ENCODE measurements at places on chromosomes 6 and 20.

DNA sequence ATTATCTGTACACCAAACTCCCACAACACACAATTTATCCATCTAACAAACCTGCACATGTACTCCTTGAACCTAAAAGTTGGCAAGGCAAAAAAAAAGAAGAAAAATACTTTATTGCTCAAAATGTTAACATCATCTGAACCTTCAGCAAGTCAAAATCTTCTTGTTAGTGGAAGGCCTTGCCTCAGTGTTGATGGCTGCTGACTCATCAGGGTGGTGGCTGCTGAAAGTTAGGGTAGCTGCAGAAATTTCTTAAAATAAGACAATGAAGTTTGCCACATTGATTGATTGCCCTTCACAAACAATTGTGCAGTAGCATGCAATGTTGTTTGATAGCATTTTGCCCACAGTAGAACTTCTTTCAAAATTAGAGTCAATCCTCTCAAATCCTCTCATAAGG, 2.7 kb upstream of the WFDC11 start:
- no peak for DNase-seq

GRCh38 chr6:151412909-151413308, 21.6 kb upstream of the ZBTB2 start:
- DNase-seq: no peak

- no peak for DNase-seq
Observed at GRCh38 chr6:71489736-71490135, 201.1 kb downstream of the OGFRL1 start.

- no peak for DNase-seq
Observed at GRCh38 chr6:144023216-144023615, 15.2 kb upstream of the PLAGL1 start.

DNA sequence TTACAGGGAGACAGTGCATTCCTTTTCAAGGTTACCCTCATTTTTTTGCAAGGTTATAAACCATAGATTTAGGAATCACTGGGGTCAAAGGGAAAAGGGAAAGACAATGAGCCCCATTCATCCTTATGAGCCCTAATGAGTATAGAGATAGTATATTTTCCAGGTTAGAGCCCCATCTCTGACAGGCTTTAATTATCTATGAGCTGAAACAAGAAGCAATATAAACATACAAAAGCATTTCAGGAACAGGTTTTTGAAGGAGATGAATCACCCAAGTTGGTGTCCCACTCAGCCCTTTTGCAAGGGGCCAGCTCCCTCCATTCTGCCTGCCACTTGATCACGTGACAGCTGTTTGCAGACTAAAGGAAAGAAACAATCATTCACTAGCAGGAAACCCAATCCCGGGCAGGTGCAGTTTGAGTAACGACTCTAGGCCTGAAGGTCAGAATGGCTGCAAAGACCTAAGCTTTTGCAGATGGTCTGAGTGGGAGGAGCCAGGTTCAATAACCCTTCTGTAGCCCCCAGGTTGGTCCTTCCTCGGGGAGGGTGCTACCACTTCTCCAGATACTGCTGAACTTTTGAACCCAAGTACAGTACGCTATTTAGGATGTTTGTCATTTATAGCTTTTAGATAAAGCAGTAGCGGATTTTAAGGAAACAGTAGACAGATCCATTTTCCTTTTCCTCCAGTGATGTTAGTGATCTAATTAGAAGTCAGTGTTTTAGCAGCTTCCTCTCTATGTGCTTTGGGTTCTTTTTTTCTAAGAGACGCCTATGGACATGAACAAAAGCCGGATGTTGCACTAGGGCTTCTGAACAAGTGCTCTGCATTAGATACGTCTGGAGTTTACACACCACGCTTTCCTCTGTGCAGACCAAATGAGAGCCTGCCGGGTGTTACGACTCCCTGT, 253.2 kb downstream of the SOX4 start:
- DNase-seq: no peak

- DNase-seq: no peak
Observed at GRCh38 chr20:38762174-38762573, 13.9 kb downstream of the ACTR5 start.

GRCh38 chr20:12984863-12985262, 23.9 kb upstream of the SPTLC3 start:
- DNase-seq: no peak

GRCh38 chr6:83019741-83020140, 45.9 kb downstream of the UBE3D start:
- DNase-seq: no peak

GRCh38 chr6:43758617-43759050, 11.4 kb upstream of the VEGFA start:
- no peak for DNase-seq

DNA sequence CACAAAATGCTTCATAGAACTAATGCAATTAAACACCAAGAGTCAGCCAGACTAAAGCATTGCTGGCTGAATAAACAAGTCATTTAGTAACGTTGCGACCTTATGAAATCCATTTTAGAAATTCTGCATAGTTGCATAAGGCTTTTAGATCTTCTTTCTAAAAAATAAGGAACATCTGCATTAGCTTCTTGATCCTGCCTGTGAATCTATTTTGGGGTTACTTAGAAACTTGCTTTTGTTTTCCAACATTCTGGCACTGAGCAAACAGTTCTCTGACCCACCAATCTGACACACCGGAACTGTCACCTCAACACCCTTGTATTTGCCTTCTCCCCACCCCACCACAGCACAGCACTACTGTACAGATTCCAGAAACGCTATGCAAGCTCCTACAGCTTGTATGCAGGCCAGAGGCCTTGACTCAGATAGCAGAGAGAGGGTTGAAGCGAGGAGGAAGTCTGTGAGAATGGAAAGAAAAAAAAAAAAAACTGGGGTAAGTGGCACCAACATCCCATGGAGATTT, 55.0 kb downstream of the KIF13A start:
- DNase-seq: no peak

GRCh38 chr6:163355426-163355991, 59.0 kb upstream of the QKI start:
- no peak for DNase-seq

DNA sequence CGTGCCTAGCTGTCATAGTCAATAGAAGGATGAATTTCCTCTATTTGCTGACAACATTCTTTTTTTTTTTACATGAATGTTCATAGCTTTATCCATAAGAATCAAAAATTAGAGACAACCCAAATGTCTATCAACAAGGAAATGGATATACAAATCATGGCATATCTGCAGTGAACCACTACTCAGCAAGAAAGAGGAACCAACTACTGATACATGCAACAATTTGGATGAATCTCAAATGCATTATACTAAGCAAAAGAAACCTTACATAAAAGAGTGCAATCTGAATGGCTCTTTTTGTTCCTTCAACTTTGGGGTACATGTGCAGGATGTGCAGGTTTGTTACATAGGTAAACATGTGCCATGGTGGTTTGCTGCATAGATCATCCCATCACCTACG, 17.7 kb upstream of the MCM9 start:
- no peak for DNase-seq

DNA sequence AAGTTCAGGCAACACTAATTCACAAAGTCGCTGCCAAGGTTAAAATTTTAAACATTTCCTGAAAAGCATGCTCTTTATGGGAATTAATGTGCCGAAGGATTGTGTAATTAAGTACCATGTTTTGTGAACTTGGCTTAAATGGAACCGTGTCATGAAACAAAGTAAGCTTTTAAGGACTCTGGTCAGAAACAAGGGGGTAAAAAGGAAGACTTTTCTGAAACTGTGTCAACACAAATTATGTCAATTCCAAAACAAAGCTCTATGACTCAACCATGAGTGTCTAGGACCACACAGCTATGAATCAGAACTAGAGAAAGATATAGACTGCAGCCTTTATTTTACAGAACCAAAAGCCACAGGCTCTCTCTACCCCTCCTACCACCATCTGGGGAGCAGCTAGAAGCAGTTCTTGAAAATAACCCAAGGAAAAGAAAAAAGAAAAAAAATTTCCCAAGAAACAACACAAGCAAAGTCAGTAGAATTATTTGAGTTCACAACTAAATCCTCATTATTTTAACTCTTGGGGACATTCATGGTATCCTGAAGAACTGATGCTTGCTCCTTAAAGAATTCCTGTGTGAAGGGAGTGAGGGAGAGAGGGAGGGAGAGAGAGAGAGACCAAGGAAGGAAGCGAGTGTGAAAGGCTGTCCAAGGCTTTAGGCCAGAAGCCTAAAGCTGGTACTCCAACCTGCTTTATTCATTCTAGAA, 81.9 kb downstream of the ZMYND8 start:
- DNase-seq: no peak

GRCh38 chr6:32355018-32355417, 16.7 kb downstream of the TSBP1 start:
- no peak for DNase-seq

DNA sequence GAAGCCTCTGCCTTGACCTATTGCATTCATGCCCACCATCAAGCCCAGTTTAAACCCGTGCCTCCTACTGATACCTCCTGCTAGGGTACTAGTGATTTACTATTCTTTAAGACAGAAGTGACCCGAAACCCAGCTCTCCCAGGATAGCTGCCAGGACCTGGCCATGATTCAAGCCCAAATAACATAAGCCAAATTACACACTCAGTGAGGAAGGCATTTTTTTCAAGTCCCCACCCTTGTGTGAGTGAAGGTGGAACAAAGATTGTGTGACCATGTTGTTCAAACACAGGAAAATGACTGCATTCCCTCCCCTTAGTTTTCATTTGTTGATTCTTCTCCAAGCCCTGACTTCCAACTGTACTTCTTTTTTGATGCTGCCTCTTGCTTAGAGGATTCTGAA, 3.7 kb upstream of the KAT14 start:
- DNase-seq: no peak

GRCh38 chr6:150835620-150836019, 29.9 kb upstream of the MTHFD1L start:
- no peak for DNase-seq

GRCh38 chr6:20610636-20611370, 76.5 kb downstream of the CDKAL1 start:
- no peak for DNase-seq

DNA sequence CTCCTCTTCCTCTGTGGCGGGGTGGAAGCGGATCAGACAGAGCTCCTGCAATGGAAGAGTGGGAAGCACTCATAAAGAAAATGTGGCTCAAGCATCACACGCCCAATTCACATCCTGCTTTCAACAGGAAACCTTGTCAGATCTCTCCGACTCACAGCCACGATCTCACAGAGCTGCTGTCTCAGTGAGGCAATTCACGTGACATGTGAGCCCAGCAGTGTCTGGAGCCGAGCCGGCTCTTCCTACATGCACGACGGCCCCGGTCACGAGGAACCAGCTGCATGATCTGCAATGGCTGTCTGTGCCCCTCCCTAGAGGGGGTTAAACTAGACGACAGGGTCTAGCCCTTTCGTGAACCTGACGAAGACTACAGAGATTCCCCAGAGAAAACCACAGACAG, 29.5 kb upstream of the TCFL5 start:
- DNase-seq: no peak

DNA sequence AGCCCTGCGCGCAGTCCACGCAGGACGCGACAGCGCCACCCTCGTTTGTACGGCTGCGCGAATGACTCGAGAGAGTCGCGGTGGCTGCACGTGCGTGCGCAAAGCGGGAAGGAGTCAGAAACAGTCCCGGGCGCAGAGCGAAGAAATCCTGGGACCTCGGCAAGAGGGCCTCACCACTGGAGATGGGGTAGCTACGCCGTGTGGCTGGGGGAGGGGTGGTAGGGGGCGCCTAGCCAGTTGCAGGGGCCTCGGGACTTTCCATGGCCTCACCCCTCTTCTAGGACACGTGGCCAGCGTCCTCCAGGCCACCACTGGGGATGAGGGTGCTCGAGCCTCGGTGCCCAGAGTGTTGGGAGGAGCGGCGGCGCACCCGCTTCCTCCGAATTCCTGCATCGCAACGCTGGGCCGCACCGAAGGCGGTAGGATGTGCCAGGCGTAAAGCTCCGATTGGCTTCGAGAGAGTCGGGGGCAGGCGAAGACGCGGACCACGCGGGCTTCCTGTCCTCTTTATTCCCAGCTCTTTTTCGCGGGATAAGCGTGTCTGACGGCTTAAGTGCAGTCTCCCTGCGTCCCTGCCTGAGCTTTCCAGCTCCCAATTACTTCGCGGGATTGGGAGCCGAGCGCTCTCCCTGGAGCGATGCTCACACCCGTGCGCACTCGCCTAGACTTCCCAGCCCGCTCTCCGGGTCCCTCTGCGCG, 38.7 kb downstream of the NCR2 start:
- DNase-seq: no peak

GRCh38 chr20:44209686-44210405, 725 bp downstream of the OSER1 start:
- DNase-seq: no peak

DNA sequence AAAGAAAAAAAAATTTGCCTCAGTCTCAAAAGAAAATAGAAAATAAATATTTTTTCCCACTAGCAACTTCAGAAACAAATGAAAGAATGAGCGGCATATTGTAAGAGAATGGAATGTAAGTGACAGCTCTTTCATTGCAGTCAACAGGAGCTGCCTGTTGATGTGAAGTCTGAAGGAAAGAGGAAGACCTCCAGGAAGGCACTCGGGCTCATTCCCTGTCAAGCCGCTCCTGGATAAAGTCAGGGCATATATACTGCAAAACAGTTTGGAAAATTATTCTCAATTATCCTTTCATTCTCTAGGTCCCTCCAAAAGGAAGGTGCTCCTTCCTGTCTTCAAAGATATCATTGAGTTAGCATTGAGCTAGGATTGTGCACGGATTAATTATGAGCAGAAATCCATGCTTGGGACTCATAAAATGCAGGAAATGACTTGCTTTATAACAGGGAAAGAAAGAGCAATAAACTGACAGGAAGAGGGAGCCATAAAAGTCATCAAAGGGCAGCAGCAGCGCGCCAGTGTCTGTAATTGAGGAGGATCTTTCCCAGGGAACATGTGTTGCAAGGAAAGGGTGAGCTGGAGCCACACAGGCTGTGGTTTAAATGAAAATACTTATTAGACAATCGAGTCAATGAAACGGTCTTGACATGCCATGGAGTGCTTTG, 218.2 kb downstream of the C6orf118 start:
- DNase-seq: no peak

DNA sequence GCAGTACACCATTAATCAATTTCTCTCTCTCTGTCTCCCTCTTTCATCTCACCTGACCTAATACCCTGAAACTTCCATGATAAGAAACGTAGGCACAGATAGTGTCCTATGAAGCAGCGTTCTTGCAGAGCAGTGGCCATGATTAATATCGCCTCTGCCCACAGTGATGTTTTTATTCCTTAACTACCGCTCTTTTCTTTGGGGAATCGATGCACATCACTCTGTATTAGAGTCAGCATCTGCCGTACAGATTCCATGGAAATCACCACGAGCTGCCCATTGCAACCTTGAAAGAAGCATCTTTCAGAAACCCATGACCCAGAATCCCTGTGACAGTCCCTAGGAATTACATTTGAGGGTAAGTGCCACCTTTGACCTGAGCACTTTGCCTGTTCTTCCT, 152.0 kb upstream of the ECI2 start:
- DNase-seq: no peak

DNA sequence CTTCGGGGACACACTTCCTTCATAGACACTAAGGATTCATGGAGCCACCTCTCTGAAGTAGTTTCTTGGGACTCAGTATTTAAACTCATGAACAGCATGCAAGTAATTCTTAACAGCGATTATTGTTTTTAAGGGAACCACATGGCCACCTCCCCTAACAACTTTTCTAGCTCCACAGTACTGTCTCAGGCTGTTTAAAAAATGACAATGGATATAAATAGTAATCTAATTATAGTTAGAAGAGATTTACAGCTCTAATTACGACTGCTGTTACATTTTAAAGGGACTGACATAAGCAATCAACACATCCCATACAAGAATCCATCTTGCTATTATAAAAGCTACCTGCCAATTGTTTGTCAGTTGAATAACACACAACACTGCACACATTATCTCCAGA, 72.1 kb upstream of the HDGFL1 start:
- DNase-seq: no peak
